Stimulated activated CD8-positive, alpha-beta memory T cell treated with anti-CD3 and anti-CD28 coated beads, Interleukin-2, amount 100 ng/mL, for 48 hours (primary cell): ENCODE measurements at places on chromosomes 5 and 9.

GRCh38 chr5:111583758-111584203, 71.4 kb upstream of the STARD4 start:
- DNase-seq, result no peak

DNA sequence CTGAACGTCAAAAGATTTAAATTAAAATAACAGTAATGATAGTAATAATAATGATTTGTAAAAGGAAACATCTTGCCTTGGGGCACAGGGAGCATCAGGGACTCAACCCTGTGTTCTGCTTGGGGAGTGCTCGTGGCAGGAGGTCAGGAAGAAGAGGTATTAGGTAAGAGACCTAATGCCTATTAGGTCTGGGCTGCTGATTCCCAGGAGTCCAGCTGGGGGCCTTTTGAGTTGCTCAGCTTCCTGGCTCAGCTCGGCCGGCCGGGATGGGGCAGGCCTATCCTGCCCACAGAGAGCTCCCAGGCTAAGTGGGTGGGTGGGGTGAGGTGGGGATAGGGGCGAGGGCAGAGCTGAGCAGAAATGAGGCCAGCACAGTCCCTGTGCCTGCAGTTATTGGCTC, 17.5 kb downstream of the LMX1B start:
- no peak for DNase-seq

DNA sequence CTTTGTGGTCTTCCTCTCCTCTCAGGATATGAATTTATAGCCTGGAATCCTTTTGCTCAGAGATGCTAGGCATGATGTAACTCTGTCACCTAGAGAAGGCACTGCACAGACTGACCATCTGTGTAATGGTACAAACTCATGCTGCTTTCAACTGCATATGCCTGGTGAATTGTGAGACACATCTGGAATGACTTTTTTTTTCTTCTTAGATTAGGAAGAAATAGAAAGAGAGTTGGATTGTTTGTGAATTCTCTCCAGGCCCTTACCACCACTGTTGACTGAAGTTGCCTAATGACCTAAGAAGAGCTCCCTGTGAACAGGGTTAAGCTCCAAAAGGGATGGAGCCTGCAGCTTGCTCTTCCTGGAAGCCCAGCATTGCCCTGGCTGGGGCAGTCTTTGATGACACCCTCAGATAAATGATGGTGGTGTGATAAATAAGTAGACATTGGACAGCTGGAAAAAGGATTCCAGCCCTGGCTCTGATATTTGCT, 47.8 kb upstream of the TRIM32 start:
- no peak for DNase-seq

GRCh38 chr9:108801949-108802348, 53.8 kb downstream of the ACTL7B start:
- no peak for DNase-seq

DNA sequence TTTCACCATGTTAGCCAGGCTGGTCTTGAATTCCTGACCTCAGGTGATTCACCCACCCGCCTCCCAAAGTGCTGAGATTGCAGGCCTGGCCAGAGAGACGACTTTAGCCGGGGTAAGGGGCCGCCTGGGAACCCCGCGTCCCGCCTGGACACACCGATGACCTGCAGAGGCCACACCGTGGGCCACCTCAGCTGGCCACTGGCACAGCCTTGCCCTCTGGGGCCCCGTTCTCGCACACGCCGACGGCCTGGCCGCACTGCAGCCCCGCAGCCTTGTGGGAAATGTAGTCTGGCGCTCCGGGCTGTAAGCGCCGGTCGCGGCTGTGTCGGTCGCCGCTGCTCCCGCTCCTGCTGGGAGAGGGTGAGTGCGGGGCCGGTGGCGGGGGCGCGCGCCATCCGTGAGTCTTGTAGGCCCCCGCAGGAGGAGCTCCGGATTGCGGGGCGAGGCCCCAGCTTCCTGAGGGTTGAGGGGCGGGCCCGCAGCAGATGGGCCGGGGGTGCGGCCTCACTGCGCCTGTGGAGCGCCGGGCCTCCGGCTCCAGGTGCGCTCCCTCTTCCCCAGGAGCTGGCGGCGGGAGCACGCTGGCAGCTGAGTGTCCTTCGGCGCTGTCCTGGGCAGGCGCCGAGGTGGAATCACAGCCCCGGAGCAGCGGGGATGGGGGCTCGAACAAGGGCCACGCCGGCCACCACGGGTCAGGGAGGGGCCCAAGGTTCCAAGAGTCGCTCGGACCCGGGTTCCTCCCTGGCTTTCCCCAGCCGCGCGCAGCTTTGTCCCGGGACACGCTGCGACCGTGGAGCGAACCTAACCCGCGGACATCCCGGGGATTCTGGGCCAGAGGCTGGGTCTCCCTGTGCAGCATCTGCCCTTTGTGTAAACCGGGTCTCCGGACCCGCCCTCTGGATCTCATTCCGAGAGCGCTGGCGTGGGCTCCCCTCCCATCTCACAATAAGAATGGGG, at the start of gene ZFP2:
Gene ZFP2 (plus strand): TSS at position 299 of the 957 bp plus-strand sequence. CDS start 35,401 bp downstream, outside the sequence.
- no peak for DNase-seq

DNA sequence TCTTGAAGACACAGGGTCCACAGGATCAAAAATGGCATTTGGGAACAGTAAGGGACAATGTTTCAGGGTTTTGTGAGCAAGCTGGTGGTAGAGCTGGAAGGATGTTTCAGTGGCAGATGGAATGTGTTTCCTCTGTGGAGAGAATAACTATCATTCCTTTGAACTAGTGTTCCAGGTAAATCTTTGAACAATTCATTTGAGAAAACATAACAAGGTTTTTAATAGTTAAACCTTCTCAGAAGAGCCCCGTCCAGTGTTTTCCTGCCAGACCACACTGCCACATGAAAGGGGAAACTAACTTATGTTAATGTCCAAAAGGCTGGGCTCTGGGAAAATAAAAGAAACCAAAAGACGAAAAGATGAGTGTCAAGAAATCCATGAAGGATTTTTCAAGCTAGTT, 207.0 kb upstream of the ZNF462 start:
- DNase-seq, result no peak

- no peak for DNase-seq
Observed at GRCh38 chr5:137800700-137801411, 46.7 kb upstream of the HNRNPA0 start.

DNA sequence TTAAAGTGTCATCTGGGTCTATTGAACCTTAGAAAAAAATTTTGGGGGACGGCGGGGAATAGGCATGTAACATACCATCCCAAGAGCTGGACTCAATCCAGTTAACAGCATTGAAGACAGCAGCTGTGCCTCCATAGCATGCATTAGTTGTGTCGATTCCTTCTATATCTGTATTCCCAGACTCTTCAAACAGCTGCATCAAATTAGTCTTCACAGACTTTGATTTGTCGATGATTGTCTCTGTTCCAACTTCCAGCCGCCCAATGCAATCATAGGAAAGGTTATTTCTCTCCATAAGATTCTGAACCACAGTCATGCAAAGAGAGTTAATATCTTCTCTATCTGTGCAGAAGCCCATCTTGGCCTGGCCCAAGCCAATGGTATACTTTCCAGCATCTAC, 14.8 kb downstream of the HMGCS1 start:
- DNase-seq, result no peak

GRCh38 chr5:111083323-111083722, 8.8 kb upstream of the WDR36 start:
- DNase-seq, result no peak

DNA sequence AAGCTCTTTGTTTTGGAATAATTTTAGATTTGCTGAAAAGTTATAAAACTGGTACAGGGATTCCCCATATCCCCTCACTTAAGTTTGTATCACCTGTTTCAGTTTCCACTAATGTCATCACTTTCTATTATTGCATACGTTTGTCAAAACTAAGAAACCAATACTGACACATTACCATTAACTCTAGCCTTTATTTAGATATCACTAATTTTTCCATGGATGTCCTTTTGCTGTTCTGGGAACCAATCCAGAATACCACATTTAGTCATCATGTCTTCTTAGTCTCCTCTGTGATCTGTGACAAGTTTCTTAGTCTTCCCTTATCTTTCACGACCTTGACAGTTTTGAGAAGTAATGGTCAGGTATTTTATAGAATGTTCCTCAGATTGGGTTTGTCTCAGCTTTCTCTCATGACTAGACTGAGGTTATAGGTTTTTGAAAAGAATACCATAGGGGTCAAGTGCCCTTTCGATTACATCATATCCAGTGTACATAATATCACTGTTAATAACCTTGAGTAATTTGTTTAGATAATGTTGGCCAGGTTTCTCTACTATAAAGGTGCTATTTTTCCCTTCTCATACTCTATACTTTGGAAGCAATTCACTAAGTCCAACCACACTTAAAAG, 51.9 kb upstream of the NMUR2 start:
- DNase-seq, result no peak

GRCh38 chr5:74131250-74131649, 505.3 kb downstream of the ARHGEF28 start:
- no peak for DNase-seq

- no peak for DNase-seq
Observed at GRCh38 chr9:136564379-136564988, 18.6 kb upstream of the NOTCH1 start.

DNA sequence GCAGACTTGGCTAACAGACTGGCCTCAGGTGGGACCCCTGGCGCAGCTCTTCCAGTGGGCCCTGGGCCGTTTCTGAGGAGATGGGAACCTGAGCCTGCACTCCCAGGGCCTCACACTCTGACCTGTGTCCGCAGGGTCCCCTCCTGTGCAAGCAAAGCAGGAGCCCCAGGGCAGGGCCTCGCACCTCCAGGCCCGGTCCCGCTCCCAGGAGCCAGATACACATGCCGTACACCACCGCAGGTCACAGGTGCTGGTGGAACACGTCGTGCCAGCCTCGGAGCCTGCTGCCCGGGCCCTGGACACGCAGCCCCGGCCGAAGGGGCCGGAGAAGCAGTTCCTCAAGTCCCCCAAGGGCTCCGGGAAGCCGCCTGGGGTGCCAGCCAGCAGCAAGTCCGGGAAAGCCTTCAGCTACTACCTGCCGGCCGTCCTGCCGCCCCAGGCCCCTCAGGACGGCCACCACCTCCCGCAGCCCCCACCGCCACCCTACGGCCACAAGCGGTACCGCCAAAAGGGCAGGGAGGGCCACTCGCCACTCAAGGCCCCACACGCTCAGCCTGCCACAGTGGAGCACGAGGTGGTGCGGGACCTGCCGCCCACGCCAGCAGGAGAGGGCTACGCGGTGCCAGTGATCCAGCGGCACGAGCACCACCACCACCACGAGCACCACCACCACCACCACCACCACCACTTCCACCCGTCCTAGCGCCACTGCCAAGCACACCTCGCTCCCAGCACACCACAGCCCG, 29.2 kb downstream of the NKD2 start:
- no peak for DNase-seq
